ENCODE measurements at places on chromosomes 1 and 21. TPM values are rescaled to one million over a fixed set of nuclear protein-coding genes. Genes with fewer than 3 reads are reported as not detected.

The CFHR4 gene
- total RNA-seq = not detected

The RAP1GAP gene
- total RNA-seq = 1.4 TPM

The IFNLR1 gene
- 5.1 TPM for total RNA-seq

The VHLL gene
- not detected for total RNA-seq

The RHBDL2 gene
- total RNA-seq = not detected

The F13B gene
- not detected for total RNA-seq

The CELSR2 gene
- total RNA-seq = 1.5 TPM

The NEXN gene
- 0.40 TPM for total RNA-seq

The SPRR5 gene
- total RNA-seq = not detected

DNA sequence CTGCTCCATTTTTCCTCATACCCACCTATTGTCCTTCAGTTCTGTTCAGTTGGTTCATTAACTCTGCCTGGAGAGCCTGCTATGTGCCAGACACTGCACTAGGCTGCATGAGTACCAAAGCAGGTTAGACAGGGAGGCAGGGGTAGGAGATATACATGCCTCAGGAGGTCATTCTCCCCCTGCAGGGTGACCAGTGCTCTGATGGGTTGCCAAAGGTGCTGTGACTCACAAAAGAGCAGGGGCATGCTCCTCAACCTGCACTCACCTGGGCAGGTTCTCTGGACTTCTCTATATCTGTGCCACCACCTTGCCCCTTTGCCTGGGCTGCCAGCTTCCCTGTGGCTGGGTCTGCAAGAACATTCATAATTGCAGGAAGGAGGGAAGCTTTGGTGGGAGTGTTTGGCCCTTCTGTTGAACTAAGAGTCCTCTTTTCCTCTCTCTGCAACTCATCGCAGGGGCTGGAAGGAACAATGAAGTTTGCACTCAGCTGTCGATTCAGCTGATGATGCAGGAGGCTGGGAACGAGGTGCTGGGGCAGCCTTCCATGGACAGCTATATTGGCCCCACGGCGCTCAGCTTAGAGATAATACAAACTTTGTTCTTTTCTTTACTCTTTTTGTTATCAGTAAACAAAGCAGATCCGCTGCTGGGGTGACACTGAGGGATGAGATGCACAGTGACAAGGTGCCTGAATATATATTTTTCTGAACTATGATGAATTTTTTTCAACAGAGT lies 356.4 kb upstream of the PLXNA2 start:
- no peak for DNase-seq

GRCh38 chr1:182129398-182129797 lies 67.9 kb upstream of the ZNF648 start:
- DNase-seq = no peak

GRCh38 chr1:193701759-193702158 lies 515.3 kb upstream of the B3GALT2 start:
- no peak for DNase-seq

- no peak for DNase-seq
Measured at GRCh38 chr1:103469801-103470200, 55.7 kb upstream of the RNPC3 start.

DNA sequence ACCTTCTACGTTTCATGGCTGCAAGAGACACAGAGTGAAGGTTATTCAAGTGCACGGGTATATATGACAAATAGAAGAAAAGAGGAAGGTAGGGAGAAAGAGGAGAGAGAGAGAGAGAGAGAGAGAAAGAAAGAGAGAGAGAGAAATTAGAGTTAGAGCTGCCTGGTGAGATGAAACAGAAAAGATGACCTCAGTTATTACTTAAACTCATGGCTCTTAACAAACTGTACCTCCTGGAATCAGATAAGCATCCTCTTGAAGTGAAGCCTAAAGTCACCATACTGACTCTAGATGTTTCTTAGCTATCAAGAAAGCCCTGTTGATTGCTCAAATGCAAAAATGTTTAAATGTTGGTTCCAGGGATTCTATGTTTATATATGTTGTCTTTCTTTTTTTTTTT lies 597.7 kb upstream of the ZP4 start:
- no peak for DNase-seq

DNA sequence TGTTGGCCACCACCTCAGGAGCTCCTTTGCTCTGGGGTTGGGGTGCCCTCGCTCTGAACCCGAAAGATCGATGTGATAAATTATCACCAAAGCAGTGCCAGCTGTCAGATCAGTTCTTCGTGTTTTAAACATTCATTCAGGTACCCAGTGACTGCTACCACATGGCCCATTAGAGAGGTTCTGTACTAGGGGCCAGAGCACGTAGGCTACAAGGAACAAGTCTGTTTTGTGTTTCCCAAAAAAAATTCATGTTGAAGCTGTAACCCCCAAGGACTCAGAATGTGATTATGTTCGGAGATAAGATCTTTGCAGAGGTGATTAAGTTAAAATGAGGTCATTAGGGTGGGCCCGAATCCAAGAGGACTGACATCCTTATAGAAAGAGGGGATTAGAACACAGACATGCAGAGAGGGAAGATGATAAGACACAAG lies 526.9 kb downstream of the NPHP4 start:
- DNase-seq = no peak

- DNase-seq = no peak
Measured at GRCh38 chr1:2074944-2075740, 24.9 kb downstream of the PRKCZ start.

DNA sequence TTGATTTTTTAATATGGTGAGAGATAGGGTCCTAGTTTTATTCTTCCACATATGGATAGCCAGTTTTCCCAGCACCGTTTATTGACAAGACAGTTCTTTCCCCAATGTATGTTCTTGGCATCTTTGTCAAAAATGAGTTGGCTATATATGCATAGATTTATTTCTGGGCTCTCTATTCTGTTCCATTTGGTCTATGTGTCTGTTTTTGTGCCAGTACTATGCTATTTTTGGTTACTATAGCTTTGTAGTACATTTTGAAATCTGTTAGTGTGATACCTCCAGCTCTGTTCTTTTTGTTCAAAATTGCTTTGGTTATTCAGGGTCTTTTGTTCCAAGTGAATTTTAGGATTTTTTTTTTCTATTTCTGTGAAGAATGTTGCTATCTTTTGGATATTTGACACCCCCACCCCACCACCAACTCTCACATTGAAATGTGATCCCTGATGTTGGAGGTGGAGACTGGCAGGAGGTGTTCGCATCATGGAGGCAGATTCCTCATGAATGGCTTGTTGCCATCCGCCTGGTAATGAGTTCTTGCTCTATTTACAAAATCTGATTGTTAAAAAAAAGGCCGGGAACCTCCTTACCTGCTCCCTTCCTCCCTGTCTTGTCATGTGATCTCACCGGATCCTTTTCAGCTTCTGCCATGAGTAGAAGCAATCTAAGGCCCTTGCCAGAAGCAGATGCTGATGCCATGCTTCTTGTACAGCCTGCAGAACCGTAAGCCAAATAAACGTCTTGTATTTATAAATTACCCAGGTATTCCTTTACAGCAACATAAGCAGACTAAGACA lies 54.8 kb upstream of the KRTAP19-8 start:
- no peak for DNase-seq

GRCh38 chr1:30618335-30618747 lies 105.0 kb downstream of the MATN1 start:
- DNase-seq = no peak

DNA sequence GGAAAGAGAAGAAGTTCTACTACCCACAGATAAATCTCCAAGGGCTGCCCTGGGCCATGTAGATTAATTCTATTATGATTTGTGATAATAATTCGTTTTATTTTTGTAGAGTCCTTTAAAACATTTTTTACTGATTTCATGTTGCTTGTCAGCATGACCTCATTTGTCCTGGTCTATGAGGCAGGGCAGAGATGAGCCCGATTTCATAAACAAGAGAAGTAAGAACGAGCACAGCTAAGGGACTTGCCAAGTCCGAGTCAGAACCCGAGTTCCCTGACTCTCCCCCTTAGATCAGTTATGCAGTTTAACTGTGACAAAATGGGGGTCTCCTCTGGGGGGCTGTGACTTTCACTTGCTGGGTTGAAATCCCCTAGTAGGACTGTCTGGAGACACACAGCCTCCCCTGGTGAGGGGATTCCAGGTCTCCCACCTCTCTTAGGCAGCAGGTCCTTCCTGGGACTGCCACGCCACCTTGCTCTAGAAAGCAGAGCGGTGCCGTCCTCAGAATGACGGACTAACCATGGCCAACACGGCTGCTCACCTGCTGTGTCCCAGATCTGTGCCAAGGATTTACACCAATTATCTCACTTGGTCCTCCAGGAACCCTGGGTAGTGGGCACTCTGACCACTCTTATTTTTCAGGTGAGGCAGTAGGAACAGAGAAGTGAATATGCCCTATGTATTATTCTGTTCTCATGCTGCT lies 31.0 kb upstream of the SOX13 start:
- DNase-seq = no peak

GRCh38 chr1:247114351-247115140 lies 10.4 kb upstream of the ZNF669 start:
- no peak for DNase-seq

DNA sequence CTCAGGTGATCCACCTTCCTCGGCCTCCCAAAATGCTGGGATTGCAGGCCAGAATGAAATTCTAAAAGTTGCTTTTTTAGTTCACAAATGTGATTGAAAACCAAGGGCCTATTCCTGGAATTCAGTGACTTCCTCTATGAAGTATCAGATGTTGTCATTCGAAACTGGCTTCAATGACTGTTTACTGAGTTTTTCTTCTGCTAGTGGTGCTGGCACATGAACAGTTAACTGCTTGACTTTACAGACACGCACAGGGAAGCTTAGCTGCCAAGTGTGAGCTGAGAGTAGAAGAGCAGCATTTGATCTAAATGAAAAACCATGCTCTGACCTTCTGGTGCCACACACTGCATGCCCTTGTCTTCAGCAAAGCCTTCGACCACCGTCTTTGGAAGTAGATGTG lies 32.8 kb upstream of the AJAP1 start:
- no peak for DNase-seq

DNA sequence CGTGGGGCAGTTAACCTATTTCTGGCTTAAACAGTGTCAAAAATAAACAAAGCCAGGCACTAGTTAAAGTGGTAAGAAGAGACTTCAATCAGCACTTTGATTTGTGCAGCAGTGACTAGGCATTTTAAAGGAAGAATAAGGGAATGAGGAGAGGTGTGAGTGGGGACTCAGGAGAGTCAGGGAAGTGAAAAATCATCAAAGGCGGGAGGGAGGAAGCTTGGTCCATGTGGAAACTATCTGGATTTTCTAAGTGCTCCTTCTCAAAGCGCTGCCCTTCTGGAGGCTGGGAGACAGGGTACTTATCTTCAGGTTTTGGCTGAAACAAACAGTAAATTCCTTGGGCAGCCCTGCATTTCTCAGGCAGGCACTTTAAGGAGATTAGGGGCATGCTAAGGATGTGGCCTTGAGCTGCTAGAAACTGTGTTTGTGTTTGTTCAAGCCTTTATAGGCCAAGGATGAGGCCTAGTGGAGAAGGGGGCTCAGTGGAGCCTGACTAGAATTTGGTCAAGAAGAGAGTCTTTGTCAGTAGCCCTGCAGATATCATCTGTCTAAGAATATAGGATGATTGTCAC lies 486.5 kb downstream of the SIPA1L2 start:
- DNase-seq = no peak

GRCh38 chr1:204992201-204992997 lies 50.6 kb upstream of the CNTN2 start:
- no peak for DNase-seq

DNA sequence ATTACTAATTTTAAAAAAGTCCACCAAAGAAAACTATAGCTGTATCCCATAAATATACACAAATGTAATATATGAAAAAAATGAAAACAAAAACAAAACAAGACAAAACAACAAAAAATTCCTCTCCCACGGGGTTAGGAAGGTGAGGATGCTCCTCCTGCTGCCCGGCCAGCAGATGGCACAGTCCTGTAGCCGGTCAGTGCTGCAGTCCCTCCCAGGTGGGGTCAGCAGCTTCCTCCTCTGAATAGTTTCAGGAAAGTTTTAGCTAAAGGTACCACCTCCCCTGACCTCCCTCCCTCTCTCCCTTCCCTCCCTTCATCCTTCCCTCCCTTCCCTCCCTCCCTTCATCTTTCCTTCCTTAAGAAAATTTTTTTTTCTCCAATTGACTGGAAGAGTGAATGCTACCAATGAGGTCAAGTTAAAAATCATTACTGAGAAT lies 67.8 kb upstream of the BCL10 start:
- DNase-seq = no peak

DNA sequence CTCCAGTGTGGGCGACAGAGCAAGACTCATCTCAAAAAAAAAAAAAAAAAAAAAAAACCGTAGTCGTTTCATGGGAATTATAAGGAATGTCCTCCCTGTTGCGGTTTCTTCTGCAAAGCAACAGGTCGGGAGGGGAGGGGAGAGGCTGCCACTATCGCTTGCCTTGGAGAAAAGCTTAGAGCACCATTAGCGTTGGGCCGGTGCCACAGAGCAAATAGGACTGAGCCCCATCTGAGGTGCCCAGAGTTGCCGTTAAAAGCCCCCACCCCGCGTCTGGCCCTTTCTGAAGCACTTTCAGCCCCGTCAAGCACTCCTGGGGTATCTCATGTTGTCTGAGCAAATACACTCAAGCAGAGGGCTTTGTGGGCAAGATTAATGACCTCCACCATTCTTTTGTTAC lies 2.2 kb downstream of the RIPPLY3 start:
- DNase-seq = no peak

GRCh38 chr1:33349081-33349759 lies 28.3 kb upstream of the A3GALT2 start:
- peak; percentile 27 for DNase-seq

DNA sequence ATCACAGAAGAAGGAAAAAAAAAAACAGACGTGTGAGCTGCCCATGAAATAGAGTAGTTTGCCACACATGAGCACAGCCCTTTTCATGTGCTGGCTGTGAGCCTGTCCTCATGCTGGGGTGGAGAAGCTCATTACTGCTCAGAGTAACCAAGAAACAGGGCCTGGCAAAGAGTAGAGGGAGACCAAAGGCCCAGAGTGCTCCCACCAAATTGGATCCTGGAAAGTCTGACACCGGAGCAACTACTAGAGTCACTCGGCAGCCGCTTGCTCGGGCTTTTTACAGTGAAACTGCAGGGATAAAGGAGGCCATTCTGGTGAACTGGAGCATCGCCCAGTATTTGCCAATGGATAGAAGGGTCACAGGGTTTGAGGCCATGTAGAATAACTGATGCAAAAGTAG lies 64.4 kb upstream of the BARHL2 start:
- no peak for DNase-seq

GRCh38 chr1:12147201-12147701 lies 19.5 kb upstream of the TNFRSF1B start:
- DNase-seq = no peak

DNA sequence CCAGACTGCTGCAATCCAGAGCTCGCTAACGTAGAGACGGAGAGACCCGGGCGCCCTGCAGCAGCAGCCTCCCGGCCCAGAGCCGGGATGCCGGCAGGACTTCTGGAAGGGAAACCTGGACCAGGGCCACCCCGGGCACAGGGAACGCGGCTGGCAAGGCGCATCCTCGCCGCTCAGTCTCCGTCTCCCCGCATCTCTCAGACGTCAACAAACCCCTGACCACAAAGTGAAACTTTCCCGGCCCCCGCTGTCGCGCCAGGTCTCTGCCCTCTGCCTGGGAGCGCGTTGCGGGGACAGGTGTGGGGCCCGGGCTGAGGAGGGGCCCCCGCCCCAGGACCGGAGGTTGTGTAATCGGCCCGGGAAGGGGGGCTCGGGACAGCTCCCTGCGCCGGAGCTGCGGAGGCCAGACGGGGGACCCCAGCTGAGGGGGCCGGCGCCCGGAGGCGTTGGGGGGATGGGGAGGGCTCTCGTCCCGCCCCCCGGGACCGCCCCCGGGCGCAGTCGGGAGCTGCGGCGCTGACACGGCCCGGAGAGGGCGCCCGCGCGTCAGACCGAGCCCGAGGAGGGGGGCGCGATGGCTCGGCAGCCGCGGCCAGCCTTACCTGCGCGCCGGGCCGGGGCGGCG lies 116.6 kb upstream of the HIVEP3 start:
- DNase-seq = no peak

Measured in activated T-cell treated with anti-CD3 and anti-CD28 coated beads, Interleukin-2, amount 50 U/mL, for 4 hours (primary cell).